ENCODE measurements at places on chromosomes 7 and 10. TPM values are rescaled to one million over a fixed set of nuclear protein-coding genes. Genes with fewer than 3 reads are reported as not detected.
A peak's percentile ranks its signal among the peaks of the same experiment; 100 is the strongest.

Gene PURB
- total RNA-seq = 19.1 TPM

Gene SYNPO2L
- total RNA-seq = 792 TPM

Gene NOBOX
- total RNA-seq = not detected

Gene IFIT2
- 4.3 TPM for total RNA-seq

Gene IKZF1
- total RNA-seq = 2.2 TPM

Gene GOLGA7B
- 0.54 TPM for total RNA-seq

Gene GNGT1
- not detected for total RNA-seq

Gene ANKRD2
- total RNA-seq = 138 TPM

DNA sequence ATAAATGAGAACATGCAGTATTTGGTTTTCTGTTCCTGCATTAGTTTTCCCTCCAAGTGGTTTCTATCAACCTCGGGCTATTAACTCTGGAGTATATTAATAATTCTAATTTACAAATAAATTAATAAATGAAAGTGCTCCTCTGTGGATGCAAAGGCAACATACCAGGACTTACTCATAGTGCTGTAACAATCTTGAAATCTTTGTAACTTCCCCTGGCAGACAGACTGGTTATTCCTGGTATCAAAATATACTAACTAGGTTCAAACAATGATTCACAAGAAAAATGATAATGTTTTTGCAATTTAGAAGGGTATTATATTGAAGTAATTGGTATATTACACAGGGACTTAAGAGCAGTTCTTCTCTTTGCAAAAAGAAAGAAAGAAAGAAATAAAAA lies 177.2 kb downstream of the FANK1 start:
- DNase-seq = no peak

DNA sequence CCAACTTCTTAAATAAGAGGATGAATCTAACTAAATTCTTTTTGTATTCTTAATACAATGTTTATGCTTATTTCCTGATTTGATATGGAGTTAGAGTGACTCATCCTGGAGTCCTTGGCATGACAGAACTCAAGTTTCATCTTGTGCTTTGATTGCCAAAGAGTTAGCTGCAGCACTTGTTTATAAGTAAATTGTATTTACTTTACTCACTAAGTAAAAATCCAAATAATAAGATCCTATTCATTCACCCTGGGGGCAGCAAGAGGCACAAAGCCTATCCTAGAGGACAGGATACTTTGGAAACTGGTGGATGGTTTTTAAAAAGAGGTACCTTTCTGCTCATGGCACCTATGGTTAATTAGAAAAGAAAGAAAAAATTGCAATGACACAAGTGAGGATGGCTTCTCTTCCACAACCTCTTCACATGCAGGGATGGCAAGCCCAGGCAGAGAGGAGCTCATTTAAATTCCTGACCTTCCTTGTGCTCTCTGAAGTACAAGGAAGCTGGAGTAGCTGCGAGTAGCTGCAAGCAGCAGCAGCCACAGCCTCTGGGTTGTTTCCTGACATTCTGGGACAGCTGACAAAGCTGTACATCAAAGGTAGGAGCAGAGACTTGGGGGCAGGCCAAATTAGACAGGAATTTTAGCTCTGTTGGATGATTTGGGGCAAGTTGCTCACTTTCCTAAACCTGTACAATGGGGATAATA lies 28.5 kb upstream of the CROT start:
- no peak for DNase-seq

- peak; percentile 54 for DNase-seq
Measured at GRCh38 chr7:47400741-47401206, 181.1 kb downstream of the TNS3 start.

DNA sequence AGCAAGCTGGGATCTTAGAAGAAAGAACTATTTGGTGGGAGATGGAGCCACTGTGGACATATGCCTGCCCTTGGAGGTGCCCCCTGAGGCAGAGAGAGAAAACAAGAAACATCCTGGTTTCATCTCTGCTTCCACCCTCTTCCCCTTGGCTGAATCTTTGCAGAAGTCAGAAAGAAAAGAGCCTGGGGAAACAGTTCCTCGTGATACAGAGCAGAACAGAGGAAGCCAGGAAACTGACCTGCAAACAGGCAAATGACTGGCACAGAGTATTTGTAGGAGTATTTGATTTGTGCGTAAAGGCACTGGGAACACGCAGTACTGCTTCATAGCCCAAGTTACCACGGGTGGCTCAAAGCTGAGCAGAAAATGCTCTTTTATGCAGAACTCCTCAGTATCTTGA lies 7.0 kb upstream of the KEL start:
- DNase-seq = no peak

DNA sequence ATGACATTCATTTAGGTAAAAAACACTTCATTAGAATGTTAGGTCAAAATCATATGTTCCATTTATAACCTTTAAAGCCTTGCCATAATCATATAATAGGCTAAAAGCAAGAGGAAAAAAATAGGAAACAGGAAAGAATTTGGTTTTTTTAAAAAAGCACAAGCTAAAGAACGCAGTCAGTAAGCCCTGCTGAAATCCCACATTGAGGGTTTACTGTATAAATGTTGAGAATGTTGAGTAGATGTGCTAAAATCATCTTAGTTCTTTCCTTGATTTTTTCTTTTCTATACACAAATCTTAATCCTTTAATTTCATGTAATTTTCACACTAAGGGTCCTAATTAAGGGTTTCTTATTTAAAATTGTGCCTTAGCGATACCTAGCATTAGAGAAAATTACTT lies 133.0 kb downstream of the TSPAN12 start:
- DNase-seq = no peak

All from cardiac septum (tissue), 1 donor.